Stimulated activated CD8-positive, alpha-beta memory T cell treated with anti-CD3 and anti-CD28 coated beads, Interleukin-2, amount 100 ng/mL, for 1 hour (primary cell): ENCODE measurements at places on chromosomes 11 and 22.

- no peak for DNase-seq
Observed at GRCh38 chr22:37211075-37211865, 1.0 kb downstream of the SSTR3 start.

- no peak for DNase-seq
Observed at GRCh38 chr11:62432695-62433094, 13.9 kb downstream of the SCGB1A1 start.

- no peak for DNase-seq
Observed at GRCh38 chr11:116731097-116731761, 41.6 kb downstream of the BUD13 start.

GRCh38 chr22:24730864-24731263, 43.7 kb downstream of the PIWIL3 start:
- no peak for DNase-seq

- DNase-seq, result no peak
Observed at GRCh38 chr22:38449776-38450175, 5.2 kb downstream of the KCNJ4 start.

- no peak for DNase-seq
Observed at GRCh38 chr22:17566776-17567175, 3.5 kb downstream of the SLC25A18 start.

DNA sequence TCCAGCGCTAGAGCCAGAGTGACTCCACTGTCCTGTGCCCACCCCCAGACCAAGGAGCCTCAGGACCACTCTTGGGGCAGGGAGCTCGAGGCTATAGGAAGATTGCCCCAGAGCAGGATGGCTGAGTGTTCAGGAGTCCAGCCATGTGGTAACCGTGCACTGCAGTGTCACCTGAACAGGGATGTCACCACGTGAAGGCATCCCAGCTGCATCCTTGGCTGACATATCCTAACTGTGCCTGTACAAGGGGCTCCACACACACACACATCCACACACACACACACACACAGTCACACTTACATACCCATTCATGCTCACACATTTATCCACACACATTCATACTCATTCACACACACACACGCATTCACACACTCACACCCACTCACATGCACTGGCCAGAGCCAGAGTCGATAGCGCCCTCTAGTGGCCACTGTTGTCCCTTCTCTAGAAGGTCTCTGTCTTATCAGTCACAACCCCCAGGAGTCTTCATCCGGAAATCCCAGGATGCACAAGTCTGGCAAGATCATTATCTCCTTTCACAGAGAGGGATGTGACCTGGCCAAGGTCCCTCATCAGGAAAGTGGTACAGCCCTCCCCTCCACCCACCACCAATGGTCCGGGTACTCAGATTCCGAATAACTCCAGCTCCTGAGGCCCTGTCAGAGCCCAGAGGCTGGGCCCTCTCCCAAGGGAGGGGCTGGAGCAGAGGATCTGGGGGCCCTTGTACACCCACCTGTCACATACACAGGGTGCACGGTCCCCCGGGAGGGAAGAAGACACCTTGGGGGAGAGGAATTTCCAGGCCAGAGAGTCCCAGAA, 55.1 kb downstream of the IGLL5 start:
- peak; percentile 62 for DNase-seq

DNA sequence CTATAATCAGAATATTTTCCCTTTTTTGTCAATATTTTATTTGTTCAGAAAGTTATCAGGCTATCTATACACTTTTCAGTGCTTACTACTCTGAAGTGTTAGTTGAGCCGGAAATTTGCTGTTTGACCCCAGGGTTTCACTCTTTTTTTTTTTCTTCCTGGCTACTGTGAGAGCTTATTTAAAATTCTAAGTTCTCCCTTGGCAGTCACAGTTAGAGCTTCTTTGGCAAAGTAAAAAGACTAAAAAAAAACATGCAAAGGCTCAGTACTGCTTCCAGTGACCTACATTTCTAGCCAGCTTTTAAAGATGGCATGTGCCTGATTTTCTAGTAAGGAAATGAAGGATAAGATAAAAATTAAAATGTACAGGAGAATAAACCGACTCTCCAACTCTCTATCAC, 48.4 kb downstream of the ELP4 start:
- no peak for DNase-seq

DNA sequence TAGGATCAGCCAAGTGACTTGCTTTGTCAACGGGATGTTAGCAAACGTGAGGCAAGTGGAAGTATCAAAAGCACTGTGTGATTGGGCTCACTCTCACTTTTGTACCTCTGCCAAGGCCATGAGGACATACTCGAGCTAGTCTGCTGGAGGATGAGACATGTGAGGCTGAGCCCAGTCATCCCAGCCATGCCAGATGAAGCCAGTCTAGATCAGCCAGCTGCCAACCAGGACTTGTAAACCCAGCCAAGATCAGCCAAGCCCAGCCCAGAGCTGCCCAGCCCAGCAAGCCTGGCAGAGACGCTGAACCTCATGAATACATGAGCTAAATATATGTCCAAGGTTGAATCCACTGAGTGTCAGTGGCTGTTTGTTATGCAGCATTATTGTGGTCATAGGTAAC, 369.7 kb downstream of the MN1 start:
- no peak for DNase-seq

GRCh38 chr22:19645391-19645790, 68.9 kb upstream of the SEPTIN5 start:
- DNase-seq, result no peak

- no peak for DNase-seq
Observed at GRCh38 chr11:11898648-11899047, 56.9 kb downstream of the USP47 start.

GRCh38 chr11:75548595-75549272, 13.3 kb upstream of the SERPINH1 start:
- DNase-seq, result no peak

DNA sequence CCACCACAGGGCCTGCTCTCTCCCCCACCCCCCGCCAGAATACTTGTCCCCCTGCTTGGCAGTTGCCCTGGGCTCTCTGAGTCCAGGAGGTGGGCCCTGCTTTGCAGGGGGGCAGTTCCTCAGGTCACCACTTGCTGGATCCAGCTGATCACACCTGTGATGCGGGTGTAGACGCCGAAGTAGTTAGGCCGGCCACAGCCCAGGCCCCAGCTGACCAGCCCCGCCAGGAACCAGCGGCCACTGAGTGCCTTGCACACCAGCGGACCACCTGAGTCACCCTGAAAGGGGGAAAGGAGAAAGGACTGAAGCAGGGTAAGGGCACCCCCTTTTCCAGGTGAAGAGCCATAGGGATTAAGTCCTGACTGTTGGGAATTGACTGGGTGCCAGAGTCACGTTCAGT, 14.4 kb downstream of the KCTD17 start:
- DNase-seq, result no peak

DNA sequence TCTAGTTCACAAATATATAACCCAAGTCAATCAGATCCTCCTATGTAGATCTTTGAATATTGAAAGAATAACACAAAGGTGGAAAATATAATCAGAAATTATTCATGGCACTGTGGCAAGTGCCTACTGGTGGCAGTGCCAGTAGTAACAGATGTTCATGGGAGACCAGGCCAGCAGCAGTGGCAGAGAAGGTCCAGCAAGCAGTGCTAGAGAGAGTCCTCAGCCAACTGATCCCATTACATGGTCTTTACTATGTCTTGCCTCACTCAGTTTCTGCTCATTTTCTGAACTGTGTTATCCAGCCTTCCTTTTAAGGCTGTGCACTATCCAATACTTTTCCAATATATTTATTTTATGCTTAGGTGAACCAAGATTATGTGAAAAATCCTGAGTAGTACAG, 124.9 kb downstream of the MRTFA start:
- DNase-seq, result no peak

DNA sequence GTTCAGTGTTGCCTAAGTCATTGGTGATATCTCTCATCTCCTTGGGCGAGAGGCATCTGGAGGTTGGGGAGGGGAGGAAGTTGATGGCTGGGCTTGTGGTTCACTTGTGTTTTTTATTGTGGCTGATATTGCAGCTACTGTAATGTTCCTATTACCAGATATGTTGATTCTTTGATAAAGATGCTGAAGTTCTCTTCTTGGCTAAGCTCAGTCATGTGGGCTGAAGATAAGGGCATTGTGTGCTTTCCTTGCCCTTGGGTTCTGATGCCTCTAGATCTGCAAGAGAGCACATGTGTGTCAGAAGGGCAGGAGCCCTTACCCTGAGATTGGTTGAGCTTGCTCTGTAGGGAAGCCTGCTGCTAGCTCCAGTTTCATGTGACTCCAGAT, 12.0 kb downstream of the STX3 start:
- DNase-seq, result no peak

GRCh38 chr11:34182921-34183685, 77.7 kb downstream of the NAT10 start:
- DNase-seq, result no peak

GRCh38 chr11:104051778-104052177, 15.3 kb downstream of the DDI1 start:
- no peak for DNase-seq

GRCh38 chr11:1228101-1228821, 5.4 kb downstream of the MUC5B start:
- no peak for DNase-seq

- no peak for DNase-seq
Observed at GRCh38 chr22:34055525-34056200, 135.4 kb upstream of the LARGE1 start.

- no peak for DNase-seq
Observed at GRCh38 chr22:21663738-21664137, 2.1 kb upstream of the PPIL2 start.

GRCh38 chr11:115924744-115925567, 420.7 kb upstream of the CADM1 start:
- no peak for DNase-seq

DNA sequence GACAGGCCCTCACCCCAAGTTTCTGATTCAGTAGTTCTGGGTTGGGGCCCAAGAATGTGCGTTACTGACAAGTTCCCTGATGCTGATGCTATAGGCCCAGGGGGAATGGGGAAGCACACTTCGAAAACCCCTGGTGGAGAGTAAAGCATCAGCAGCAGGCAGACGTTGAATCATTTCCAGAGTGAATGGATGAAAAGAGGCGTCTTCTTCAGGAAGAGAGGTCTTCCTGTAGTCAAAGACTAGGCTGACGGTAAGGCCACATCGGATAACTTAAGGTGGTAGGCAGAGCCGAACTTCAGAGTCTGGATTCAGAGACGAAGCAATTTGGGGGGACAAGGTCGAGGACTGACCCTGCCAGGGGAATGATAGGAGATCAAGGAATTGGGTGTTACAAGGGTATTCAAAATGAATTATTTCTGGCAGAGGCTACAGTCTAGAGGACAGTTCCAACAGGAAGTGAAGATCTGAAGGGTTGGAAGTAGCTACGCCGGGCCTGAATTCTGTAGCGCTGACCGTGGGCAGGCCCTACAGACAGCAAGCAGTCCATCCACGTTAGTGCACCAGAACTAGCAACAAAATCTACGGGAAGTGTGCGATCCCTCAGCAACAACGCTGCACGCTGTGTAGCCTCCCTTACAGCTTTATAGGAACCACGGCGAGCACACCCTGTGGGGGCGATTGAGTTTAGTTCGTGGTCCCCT, 862 bp upstream of the CENATAC start:
- DNase-seq, result no peak

- DNase-seq, result no peak
Observed at GRCh38 chr11:13207270-13207664, 70.3 kb upstream of the BMAL1 start.

DNA sequence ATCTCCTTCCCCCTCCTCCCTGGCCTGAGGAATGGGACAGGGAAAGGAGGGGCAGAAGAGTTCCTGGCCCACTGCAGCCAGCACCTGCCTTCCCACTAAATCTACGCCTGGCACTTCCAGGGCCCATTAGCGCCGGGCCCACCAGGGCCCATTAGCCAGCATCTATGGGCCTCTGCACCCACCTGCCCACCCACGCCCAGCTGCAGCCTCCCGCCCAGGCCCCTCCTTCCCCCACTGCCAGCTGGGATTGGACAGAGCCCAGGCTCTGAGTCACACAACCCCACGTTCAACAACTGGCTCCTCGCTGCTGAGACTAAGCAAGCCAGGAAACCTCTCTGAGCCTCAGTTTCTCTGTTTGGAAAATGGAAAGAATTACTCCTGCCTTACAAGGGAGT, 48.7 kb downstream of the CYTH4 start:
- no peak for DNase-seq

DNA sequence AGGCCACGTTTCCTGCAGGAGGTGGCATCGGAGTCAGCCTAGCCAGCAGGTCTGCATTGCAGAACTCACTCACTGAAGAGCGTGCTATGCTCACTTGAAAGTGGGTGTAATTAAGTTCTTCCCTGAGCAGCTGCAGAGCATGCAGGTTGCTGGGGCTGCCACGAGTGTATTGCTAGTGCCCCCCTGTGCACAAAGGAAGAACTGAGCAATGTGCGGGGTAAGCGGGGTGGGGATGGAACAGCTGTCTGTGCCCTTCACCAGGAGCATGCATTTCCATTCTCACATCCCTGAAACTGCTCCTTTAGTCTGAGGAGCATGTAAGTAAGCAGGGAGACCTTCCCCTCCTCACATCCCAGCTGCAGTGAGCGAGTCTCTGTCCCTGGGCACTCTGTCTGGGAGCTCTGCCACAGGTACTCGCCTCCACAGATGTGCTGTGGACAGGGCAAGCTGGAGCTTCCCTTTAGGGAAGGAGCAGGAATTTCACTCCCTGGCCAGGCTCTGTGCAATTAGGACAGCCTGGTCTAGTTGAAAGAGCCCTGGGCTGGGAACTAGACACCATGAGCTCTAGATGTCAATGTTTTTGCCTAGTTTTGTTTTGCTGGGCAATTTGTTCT, 1031.8 kb downstream of the NTM start:
- no peak for DNase-seq

DNA sequence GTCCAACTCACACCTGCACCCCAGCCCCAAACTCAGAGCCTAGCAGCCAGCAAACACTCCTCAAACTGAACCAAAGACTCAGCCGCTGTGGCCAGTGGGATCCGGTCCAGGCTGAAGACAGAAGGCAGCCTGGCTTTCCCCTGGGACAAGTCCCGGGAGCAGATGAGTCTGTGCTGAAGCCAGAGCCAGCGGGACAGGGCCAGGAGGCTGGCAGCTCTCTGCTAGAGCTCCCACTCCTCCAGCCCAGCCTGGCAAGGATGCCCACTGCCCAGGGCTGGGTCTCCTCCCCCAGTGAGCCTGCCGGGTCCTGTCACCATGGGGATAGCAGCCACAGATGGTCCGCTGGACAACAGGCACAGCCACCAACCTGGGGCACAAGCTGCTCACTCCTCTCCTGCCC, 42.9 kb upstream of the PRR5 start:
- DNase-seq, result no peak

DNA sequence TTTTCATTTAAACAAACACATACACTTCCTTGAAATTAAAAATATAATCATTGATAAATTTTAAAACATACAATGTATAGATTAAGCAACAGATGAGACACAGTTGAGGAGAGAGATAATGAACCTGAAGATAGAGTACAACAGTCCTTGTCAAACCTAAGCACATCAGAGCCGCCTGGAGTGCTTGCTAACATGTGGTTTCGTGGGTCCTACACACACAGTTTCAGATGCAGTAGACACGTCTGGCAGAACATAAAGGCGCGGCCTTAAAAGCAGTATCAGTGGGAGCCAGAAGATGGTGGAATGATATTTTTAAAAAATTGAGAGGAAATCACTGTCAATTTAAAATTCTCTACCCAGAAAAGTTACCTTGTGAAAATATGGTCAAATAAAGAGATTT, 134.4 kb downstream of the MPPED1 start:
- no peak for DNase-seq

- no peak for DNase-seq
Observed at GRCh38 chr11:71240865-71241691, 11.3 kb downstream of the SHANK2 start.
